Kidney epithelial cell (primary cell): ENCODE measurements at places on chromosomes 3 and 15. TPM values are rescaled to one million over a fixed set of nuclear protein-coding genes. Genes with fewer than 3 reads are reported as not detected.

CACNA2D3 gene
- 0.17 and 0.55 TPM in 2 replicates for total RNA-seq

SLC2A2 gene
- total RNA-seq, result not detected in 2 replicates

PLA1A gene
- 0.75 and 1.4 TPM in 2 replicates for total RNA-seq

MRPL46 gene
- 22.2 and 24.5 TPM in 2 replicates for total RNA-seq

PPIP5K1 gene
- total RNA-seq, result 20.8 and 26.2 TPM in 2 replicates

GASK1A gene
- 1.0 and 2.3 TPM in 2 replicates for total RNA-seq

ROPN1 gene
- not detected in 2 replicates for total RNA-seq

CCR8 gene
- not detected in 2 replicates for total RNA-seq

CFAP100 gene
- total RNA-seq, result not detected in 2 replicates

HRG gene
- 0.13 and 0.14 TPM in 2 replicates for total RNA-seq

PPARG gene
- total RNA-seq, result 14.7 and 16.3 TPM in 2 replicates

ESYT3 gene
- 1.9 and 3.5 TPM in 2 replicates for total RNA-seq

CCNB2 gene
- 12.8 and 15.8 TPM in 2 replicates for total RNA-seq

NKIRAS1 gene
- 7.1 and 10.3 TPM in 2 replicates for total RNA-seq

WDR48 gene
- 31.5 and 33.2 TPM in 2 replicates for total RNA-seq

WNT5A gene
- total RNA-seq, result 10.7 and 16.4 TPM in 2 replicates

C15orf61 gene
- total RNA-seq, result 2.9 and 6.7 TPM in 2 replicates

CIB1 gene
- 33.6 and 38.1 TPM in 2 replicates for total RNA-seq

DNAJA4 gene
- 9.9 and 11.0 TPM in 2 replicates for total RNA-seq

VGLL3 gene
- total RNA-seq, result 40.6 and 55.7 TPM in 2 replicates

TIMP4 gene
- 1.1 and 2.8 TPM in 2 replicates for total RNA-seq

ANKRD34C gene
- total RNA-seq, result not detected in 2 replicates

LAMB2 gene
- total RNA-seq, result 197 and 262 TPM in 2 replicates

SLC12A8 gene
- 13.6 and 16.6 TPM in 2 replicates for total RNA-seq

ARGFX gene
- not detected in 2 replicates for total RNA-seq

SYNPR gene
- not detected in 2 replicates for total RNA-seq

CELSR3 gene
- total RNA-seq, result 5.2 and 5.6 TPM in 2 replicates

PPM1L gene
- 11.1 and 12.0 TPM in 2 replicates for total RNA-seq

C3orf20 gene
- 0.13 TPM in 1 of 2 replicates, not detected in the other for total RNA-seq

CPN2 gene
- total RNA-seq, result not detected in 2 replicates
